ENCODE measurements at places on chromosomes 3 and 15.

DNA sequence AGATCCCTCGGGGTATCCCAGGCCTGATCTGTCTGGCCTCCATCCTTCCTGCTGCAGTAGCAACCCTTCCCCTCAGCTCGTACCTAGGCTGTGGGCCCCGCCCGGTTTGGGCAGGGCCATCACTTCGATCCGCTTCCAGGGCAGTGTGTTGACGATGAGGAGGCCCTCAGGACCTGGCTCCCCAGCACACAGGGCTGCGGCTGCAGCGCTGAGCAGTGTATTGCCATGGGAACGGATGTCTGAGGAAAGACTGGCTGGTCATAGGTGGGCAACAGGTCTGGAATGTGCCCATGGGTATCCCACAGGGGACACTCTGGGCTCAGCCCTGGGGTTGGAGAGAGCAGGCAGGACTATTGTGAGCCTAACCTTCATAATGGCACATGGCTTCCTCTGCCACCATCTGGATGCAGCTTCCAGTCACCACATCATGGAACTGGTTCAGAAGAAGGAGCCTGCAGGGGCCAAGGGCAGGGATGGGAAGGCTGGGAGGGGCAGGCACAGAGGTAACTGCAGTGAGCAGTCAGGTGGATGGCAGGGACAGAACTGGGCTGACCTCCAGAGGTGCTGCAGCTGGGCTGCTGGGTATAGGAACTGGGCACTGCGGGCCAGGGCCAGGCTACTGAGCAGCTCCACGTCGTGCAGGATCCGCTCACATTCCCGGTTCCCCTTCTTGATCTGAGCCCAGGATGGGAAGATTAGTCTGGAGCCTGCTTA is 8.7 kb downstream of the MAN2C1 start:
- DNase-seq: no peak

- DNase-seq: no peak
Observed at GRCh38 chr3:124653797-124654469, 76.3 kb upstream of the UMPS start.

- DNase-seq: no peak
Observed at GRCh38 chr3:53577506-53577905, 83.1 kb downstream of the CACNA1D start.

DNA sequence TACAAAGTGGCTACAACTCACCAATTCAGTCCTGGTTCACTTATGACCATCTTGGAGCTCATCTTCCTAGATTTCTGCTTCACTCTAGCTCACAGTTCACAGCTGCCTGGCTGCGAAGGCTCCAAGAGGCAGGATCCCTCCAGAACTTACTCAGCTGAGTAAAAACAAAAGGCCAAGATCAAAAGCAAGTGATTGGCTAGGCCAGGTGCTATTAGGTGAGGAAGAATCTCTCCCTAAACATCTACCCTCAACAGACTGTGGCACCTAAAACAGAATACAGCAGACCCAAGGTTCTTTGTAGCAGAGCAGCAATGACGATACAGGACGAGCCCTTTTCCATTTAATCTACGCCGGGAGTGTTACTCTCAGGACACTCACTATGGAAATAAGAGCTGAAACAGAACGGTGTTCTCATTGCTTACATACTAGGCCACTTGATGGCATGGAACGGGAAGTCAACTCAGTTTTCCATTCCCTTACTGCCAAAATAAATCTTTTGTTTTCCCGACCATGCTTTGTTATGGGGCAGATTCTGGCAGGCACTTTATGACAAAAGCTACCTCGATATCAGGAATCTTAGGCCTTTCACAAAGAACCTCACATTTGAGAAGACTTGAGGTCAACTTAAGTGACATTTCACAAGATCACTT is 901 bp downstream of the ICE2 start:
- no peak for DNase-seq

GRCh38 chr3:51389423-51390183 is 1.5 kb upstream of the RBM15B start:
- peak; percentile 21 for DNase-seq

DNA sequence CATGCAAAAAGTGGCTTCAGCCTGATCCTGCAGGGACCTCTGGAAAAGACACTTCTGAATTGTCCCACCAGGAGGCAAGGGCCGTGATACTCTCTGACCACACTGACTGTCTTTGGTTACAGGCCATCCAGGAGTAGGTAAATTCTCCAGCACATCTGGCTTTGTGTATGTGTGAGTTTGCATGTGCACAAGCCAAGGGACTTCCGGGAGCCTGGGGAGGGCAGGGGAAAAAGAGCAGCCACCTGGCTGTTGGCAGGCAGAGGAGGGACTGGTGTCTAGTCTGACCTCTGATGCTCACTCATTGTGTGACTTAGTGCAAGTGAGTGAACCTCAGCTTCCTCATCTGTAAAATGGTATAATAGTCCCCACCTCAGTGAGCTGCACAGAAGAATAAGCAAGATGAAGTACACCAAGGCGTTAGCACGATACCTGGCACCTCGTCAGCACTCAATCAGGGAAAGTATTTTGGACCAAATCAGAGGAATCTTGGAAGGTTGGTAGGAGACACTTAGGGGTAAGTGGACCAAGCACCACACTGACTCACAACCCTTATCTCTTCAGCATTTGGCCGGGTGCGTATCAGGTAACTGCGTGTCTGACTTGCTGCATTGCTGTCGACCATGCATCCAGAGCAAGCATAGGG is 19.1 kb downstream of the KLHL6 start:
- DNase-seq: no peak

- peak; percentile 30 for DNase-seq
Observed at GRCh38 chr15:64355348-64355943, 527 bp downstream of the CSNK1G1 start.

GRCh38 chr3:85572426-85572825 is 613.6 kb downstream of the CADM2 start:
- DNase-seq: no peak

DNA sequence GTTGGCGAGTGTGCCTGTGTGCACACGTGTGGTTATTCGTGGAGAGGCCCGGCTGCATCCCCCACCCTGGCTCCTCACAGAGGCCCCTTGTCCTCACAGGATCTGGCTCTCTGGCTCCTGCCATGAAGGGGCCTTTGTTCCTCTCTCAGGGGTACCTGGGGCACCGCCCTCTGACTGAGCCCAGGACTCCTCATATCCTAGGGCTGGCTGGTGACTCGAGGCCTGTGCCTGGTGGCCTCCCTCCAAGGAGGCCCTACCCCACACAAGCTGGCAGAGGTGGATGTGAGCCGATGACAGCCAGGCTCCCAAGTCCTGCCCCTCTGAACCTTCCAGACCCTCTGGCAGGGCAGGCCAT is 10.0 kb downstream of the PRKCD start:
- DNase-seq: no peak

DNA sequence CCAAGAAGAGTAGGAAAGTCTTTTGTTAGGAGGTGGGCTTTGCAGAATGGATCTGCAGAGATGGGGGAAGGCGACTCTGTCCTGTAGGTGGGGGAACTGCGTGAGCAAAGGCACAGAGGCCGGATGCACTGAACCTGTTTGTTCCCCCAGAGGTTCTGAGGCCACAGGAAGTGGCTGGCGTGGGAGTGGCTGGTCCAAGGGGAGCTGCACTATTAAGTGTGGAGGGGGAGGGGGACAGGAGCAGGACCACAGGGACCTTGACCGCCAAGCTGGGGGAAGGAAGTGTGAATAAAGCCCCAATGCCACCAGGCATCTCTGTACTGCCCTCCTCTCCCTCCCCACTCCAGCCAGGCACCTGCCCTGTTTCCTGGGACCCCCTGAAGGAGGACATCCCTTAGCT is 51.8 kb downstream of the CYP11A1 start:
- DNase-seq: no peak

GRCh38 chr15:87047203-87047965 is 967.7 kb downstream of the AGBL1 start:
- no peak for DNase-seq

GRCh38 chr3:39153977-39154279 is 537 bp upstream of the CSRNP1 start:
- no peak for DNase-seq

DNA sequence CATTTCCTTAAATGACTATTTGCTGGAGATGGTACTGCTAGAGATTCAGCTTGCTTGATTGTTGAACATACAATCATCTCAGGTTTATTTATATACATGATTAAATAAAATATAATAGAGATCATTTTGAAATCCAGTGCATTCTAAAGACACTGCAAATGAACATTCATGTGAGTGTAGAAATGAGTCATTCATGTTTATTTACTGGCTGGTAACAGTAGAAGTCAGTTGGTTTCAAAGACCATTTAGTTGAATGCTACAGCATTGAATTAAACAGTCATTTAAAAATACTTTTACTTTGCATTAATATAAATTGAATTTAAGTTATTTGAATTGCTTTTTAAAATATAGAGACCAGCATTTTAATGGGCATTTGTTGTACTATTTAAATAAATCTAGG is 551.9 kb upstream of the GOLIM4 start:
- no peak for DNase-seq

DNA sequence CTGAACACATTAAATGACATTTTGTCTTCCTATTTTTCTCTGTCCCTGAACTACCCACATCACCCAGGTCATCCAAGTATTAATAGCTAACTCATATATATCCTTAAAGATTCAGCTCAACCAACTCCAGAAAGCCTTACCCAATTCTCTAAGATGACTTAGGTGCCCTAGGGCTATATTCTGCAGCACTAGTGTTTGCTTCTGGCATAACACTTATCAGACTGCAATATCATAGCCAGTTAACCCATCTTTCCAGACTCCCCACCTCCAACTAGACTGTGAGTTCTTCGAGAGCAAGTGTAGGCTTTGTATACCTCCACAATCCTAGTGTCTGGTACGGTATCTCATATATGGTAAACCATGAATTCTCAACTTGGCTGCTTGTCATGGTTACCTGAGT is 50.7 kb downstream of the SST start:
- DNase-seq: no peak

GRCh38 chr3:186845756-186846155 is 3.2 kb downstream of the ADIPOQ start:
- DNase-seq: no peak

DNA sequence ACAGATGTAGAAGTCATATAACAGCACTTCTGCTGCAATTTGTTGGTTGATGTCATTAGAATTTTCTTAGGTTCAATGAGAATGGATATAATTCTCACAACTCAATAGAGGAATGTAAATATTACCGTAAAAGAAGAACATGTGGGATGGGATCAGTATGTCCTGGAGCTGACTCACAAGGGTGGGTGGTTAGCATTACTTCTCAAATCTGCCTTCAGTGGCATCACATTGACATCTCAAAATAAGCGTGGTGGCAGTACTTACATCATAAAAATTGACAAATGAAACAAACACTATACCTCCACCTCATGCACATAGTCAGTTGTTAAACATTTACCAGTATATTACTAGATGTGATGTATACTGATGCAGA is 1068.0 kb upstream of the CADM2 start:
- DNase-seq: no peak

DNA sequence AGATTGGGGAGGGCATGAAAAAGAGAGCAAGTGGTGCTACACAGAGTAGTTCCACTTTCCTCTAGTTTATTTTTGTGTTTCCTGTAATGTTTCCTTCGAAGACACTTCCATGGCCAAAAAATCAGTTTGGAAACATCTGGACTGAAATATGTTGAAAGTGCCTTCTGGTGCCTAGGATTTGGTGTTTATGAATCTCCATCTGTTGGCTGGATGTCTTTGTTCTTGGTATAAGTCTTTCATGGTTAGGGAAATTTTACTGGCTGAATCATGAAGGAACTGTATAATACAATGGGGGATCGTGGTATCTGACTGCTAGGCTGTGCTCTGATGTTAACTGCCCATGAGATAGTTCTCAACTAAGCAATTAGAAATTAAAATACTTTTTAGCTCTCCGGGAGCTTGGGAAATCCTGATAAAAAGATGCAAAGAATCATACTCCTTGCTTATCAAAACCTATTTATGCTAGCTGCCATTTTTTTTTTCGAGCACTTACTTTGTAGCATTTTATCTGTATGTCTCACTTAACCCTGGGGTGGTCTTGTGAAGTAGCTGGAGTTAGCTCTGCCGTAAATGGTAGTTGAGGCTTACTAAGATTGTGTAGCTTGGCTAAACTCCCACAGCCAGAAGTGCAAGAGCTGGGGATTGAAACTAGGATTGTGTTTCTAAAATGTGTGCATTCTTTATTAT is 21.9 kb downstream of the AKAP13 start:
- no peak for DNase-seq

DNA sequence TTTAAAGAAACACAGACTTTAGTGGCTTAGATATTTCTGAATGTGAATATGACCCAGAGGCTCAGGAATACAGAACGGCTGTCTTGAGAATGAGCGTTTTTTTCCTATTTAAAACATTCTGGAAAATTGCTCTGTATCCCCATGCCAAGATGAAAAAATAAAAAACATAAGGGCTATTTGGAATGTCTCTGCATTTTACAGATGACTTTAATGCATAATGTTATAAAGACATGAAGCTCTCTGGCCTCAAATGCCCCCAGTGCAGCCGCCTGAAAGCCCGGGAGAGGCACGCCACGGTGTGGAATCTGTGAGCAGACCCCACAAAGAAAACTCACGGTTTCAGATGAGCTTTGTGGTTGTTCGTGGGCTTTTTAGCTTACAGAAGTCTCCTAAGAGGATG is 322.5 kb upstream of the ICE2 start:
- DNase-seq: no peak

DNA sequence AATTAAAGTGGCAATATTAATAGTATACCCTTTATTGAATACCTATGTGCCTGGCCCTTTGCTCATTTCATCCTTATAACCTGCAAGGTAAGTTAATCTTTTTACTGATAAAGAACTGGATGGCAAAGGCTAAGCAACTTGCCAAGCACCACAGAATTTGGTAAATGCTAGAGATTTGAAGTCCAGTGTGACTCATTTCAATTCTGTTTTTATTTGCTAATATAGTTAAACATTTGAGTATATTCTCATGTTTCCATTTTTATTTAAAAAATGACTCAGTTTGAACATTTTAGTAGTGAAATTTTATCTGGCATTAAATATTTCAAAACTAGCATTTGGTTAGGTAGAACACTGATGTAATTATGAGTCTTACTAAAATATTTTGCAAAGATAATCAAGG is 11.3 kb downstream of the PFN2 start:
- DNase-seq: no peak

DNA sequence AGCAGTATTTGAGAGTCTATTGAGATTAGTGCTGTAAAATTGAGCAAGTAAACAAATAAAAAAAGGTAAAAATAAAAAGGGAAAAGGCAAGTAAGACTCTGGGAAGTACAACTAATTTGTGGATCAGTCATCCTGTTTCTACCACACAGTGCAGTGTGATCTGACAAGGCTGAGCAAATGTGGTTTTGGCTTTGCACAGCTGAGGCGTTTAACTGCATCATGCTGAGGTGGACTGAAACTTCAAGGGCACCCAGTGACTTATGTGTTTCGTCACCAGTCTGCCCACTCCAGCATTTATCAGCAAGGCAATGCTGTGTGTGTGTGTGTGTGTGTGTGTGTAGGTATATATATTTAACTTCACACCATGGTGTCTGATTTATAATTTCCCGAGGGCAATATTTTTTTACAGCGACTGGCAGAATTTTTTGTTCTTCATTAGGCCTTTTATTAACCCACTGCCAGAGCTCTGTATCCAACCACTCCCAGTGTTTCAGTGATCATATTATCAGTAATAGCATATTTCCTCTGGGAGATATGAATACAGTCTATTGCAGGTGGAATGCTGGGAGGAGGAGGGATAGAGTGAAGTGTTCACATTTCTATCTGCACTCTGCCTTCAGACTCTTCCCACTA is 131.5 kb upstream of the SATB1 start:
- peak; percentile 55 for DNase-seq

All from stimulated activated CD8-positive, alpha-beta memory T cell treated with anti-CD3 and anti-CD28 coated beads, Interleukin-4, amount 100 ng/mL, for 4 hours (primary cell).